ENCODE measurements at places on chromosomes 13 and 19. TPM values are rescaled to one million over a fixed set of nuclear protein-coding genes. Genes with fewer than 3 reads are reported as not detected.

DNA sequence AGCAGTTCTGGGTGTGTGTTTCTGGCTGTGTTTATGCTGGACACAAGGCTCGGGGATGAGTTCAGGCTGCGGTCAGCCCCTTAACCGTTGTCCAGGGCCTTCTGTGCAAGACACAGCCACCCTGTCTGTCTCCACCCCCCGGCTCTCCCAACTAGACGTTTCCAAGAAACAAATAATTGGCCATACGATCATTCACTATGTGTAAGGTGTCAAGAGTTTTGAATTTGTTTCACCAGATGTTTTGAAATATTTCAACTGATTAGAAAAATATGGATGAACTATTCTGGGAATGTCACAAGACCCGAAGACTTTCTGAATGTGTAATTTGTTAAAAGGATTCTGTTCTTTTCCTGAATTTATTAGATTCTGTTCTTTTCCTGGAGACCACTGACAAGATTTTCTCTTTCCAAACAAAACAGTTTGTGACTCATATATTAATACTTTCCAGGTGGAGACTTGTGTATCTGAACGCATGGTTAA, 318.2 kb downstream of the MYO16 start:
- no peak for DNase-seq

DNA sequence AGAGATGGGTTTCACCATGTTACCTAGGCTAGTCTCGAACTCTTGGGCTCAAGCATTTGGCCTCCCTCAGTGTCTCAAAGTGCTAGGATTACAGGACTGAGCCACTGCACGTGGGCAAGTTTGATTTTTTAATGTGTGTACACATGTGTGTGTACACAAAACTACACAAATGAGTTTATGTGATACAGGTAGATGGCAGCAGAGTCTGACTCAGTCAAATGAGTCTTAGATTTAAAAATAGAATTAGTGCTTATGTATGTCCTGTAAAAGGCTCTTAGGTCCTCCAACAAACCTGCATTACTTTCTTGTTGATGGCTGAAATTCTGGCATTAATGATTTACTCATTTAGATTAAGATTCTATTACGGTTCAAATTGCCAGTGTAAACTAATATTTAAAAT, 293.7 kb downstream of the PCDH17 start:
- no peak for DNase-seq

DNA sequence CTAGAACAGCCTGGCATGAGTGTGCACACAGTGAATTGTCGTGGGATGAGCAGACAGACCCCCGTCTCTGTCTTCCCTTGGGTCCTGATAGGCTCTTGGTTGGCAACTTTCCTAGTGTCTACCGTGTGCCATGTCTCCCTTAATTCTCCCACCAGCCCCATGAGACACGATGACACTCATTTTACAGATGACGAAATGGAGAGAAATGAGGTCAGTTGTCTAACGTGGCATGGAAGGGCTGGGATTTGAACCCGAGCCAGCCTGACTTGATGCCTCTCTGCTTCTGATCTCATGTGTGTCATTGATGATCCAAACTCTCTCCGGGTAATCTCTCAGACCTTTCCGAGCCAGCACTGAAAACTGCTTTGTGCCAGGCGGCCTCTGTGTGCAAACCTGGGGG, 8.4 kb upstream of the KLK14 start:
- DNase-seq: no peak

DNA sequence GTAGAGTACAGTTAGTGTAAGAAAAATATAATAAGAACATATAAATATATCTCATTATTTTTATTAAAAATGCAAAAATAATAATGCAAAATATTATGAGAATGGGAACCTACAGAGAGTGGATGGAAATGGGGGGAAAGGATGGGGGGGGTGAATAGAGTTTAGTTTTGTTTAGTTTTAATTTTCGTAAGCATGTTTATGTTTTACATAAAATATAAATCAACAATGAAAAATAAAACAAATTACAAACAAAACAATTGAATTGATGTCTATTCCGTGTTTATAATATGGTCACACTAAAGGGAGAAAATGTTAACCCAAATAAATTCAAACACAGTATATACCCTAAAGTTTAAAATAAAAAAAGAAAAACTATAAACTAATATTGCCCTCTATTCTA, 1717.4 kb upstream of the SPRY2 start:
- DNase-seq: no peak

DNA sequence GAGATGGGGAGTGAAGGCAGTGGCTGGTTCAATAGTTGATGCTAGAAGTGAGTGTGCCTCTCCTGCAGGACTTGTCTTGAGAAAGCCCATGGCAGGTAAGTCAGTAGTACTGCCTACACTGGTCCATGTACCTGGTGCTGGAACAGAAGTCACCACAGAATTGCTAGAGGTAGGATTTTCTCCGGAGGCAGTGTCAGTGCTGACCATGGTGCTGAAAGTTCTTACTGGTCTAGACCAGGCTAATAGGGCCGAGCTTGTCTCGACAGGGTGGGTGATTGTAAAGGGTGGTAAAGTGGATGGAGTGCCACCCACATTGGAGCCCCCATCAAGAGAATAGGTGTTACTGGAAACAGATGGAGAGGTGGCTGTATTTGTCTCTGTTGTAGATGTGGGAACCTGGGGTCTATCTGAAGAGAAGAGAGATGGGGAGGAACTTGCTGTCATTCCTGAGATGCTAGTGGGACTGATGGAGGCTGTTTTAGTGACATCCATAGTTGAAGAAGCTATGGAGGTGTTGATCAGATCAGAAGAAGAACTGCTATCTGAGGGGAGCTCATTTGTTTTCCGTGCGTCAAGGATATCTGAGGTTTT, 36.6 kb downstream of the MUC16 start:
- DNase-seq: peak; percentile 18

The CD37 gene
- total RNA-seq: not detected

DNA sequence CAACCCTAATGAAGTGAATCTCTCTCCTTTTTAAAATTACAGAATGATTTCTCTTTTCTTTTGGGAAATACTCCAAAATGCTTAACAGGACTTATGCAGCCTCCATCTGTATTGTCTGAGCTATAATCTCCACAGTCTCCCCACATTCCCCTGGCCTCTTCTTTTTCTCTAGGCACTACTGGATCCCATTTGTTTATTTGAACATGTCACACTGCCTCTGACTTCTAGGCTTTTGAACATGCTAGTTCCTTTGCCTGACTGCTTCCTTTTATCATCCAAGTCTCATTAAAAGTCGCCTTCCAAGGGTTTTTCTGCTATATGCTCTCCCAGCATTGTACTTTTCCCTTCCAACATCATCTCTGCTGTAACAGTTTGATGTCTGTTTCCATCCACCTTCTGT, 548.7 kb downstream of the PCDH9 start:
- no peak for DNase-seq

- no peak for DNase-seq
Observed at GRCh38 chr13:101841698-101842097, 389.2 kb downstream of the ITGBL1 start.

DNA sequence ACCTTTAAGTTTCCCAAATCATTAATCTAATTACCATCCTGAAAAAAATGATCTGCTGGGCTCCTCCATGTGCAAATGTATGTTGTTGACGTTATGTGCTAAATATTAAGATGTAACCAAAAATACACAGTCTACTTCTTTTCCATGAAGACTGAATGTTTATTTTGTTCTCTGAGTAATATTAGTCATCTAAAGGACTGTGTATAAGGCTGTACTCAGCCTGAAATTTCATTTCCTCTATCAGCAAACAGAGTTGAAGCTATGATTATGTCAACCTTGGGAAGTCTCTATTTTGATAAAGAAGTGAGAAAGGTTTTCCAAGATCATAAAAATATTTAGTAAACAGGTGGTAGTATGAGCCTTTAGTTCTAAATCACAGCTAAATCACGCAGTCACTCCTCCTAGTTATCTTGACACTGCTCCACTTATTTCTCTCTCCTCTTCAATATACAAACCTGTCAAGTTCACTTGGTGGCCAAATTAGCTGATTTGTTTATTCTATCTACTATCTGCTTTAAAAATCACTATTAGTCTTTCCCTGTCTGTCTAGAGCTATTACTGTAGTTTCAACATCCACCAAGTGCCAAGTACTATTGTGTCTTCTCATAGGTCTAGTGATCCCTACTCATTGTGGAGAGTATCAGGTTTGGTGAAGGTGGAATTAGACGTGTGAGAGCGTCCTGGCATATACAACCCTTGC, 211.7 kb upstream of the STARD13 start:
- peak; percentile 60 for DNase-seq

GRCh38 chr13:41543664-41544300, 86.4 kb downstream of the RGCC start:
- DNase-seq: no peak

The ANKRD10 gene
- 42.5 TPM for total RNA-seq

DNA sequence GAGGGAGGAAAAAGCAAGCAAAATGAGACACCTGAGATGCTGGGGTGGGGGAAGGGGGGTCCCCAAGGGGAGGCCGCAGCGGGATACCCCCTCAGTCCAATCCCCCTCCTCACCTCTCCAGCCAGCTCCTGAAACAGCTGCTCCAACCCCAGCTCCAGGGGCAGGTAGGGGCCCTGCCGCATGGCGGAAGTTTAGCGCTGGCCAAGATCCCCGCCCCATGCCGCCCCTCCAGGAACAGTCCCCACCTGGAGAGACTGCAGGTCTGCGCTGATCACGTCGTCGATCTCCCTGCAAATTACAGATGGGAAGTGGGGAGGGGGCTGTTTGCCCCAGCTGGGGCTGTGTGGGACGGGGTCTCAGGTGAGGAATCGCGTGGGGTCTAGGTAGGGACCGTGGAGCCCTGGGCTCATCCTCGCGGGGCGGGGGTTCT, 9.0 kb downstream of the CAPN12 start:
- DNase-seq: no peak

DNA sequence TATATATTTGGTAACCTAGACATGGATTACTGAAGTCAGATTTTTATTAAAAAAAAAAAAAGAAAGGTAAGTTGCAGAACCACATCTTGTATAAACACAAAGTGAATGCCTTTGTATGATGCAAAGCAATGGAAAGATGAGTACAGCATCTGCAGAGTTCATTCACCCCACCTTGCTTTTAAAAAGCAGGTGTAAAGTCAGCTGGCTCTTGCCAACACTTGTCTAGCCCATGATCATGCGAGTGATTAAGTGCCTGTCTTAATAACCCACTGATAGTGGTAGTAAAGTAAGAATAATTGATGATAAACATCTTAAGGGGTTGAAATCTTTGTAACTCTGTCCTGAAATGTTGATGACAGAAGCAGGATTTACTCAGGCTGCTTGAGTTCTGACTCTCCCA, 710.4 kb downstream of the EFNB2 start:
- DNase-seq: no peak

The PTOV1 gene
- 94.0 TPM for total RNA-seq

The ZNF606 gene
- 13.2 TPM for total RNA-seq

DNA sequence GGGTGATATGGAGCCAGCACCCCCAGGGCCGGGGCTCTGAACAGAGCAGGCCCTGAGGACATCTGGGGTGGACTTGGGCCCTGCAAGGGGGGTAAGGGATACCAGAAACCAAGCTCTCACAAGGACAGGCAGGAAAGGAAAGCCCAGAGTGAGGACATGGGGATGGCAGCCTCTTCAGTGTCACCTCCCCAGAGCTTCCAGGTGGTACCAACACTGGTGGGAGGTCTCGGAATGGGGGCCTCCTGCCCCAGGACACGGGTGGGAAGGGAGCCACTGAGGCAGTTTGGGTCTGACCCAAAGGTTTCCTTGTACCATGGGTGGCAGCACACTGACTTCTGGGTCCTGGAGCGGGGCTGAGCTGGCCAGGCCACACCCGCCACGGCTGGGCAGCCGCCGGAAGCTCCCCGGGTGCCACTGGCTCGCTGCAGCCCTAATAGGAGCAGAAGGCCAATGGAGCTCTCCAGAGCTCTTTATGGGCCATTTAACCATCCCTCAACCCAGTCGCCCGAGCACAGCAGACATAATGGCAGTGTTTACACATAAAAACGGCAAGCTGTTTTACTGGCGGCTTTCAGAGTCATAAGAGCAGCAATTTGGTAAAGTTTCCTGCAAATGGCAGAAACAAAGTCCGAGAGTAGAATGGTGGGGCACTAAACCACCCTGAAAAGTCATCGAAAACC, 59.3 kb downstream of the PEPD start:
- no peak for DNase-seq

- DNase-seq: no peak
Observed at GRCh38 chr13:41017817-41018601, 1.1 kb downstream of the ELF1 start.

The ZNF345 gene
- total RNA-seq: 0.96 TPM

GRCh38 chr19:48705431-48705830, 9.7 kb downstream of the FUT2 start:
- DNase-seq: no peak

DNA sequence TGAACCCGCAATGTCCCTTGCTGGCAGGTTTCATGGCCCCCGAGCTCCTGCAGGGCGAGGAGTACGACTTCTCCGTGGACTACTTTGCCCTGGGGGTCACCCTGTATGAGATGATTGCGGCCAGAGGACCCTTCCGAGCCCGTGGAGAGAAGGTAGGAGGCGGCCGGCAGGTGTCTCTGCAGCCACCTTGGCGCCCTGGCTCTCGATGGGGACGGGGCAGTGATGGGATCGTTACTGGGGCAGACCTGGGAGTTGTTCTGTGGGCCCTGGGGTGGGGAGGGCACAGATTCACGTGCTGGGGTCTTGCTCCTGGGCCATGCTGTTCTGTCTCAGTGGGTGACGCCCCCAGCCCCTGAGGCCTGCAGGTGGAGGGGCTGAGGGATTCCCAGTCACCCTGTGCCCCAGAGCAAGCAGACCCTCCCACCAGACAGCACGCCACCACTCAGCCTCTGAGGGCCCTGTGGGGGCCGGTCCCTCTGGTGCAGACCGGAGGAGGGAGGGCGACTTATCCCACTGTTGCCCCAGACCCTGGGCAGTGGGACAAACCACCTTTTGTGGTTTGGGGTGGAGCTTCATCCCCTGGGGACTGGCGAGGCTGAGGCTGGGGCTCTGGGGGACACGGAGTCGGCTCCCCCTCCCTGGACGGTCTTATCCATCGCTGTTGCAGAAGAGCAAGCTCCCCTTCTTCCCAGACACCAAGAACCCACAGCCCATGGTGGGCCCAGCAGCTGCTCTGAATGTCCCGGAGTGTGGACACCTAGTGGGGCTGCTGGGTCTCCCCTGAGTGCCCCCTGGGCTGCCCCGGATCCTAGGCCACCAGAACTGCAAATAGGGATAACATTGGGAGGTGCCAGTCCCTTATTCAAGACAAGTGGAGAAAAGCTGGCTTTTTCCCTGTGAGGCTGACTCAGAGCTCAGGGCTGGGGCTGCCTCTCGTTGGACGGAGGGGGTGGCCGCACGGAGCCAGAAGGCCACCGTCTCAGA, 27.5 kb upstream of the TMEM255B start:
- DNase-seq: no peak

- DNase-seq: peak; percentile 39
Observed at GRCh38 chr13:95676105-95676761, 706 bp upstream of the DNAJC3 start.
